ENCODE measurements at places on chromosomes 5 and 9.
A peak's percentile ranks its signal among the peaks of the same experiment; 100 is the strongest.

DNA sequence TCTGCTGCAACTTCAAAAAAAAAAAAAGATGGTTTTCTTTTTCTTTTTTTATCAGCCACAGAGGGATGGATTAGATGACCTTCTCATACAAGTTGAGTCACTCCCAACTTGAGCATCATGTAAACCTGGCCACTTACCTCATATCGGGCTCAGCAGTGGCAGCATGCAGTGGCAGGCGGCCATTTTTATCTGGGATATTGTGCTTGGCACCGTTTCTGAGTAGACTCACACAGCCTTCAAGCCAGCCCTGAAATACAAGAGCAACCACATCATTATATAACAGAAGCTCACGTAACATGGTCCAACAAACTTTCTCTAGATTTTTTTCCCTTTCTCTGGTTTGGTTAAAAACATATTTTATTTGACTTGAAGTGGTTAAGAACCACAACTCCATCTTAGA lies 62.6 kb downstream of the ANKRD55 start:
- no peak for DNase-seq

GRCh38 chr9:104864675-104865104 lies 63.3 kb downstream of the ABCA1 start:
- DNase-seq, result no peak

DNA sequence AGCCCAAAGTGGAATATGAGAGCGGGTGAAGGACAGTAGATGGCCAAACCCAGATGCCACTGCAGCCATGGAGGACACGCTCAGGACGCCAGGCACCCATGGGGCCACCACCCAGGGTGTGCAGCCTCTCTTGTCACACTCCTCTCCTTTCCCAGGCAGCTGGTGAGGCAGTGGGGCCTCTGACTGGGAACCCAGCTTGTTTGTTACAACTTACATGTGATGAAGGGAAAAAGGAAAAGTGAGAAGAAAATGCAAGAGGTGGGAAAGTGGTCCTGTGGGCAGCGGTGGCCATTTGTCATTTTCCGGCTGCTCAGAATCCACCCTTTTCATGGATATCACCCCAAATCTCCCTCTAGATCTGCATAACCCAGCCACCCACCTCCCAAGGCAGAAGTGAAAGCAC lies 62.7 kb upstream of the UNC5A start:
- no peak for DNase-seq

- DNase-seq, result no peak
These were observed 191.8 kb downstream of the MEF2C start for GRCh38 chr5:88691230-88691582.

- DNase-seq, result no peak
These were observed 713.9 kb downstream of the EFNA5 start for GRCh38 chr5:106956886-106957285.

DNA sequence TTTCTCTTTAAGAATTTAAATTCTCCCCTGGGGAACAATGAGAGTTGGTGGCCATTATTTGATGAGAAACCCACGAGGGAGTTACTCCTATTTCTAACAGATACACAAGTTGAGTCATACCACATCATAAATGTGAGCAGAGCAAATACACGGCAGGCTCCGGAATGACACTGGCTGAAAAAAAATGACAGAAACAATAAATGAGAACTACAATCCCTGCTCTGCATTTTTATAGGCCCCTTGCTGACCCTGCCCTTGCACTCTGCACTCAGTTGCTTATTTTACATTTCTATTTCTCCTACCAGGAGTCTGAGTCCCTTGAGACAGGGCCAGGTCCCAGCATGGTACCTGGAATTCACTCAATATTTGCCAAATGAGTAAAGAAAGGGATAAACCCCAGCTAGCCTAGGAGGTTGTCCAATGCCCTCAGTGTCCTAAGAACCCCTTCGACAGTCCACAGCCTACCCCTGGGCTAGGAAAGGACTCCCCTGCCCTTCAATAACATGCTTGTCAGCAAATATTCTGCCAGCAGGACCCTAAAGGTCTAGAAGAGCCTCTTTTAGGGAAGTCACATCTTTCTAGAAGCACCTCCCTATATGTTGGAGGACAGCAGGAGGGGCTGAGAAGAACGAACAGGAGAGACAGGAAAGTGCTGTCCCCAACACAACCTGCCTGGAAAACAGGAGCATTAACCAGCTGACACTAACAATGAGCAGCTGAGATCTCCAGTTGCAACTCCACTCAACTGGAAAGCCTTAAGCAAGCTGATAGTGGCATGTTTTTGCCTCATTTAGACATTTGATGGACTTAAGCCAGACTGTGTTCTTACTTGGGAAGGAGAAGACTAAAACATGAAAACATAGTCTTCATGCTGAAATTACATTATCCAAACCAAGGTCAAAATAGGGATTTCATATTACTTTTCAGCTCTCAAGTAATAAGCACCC lies 191.2 kb downstream of the ACTL7B start:
- DNase-seq, result no peak

DNA sequence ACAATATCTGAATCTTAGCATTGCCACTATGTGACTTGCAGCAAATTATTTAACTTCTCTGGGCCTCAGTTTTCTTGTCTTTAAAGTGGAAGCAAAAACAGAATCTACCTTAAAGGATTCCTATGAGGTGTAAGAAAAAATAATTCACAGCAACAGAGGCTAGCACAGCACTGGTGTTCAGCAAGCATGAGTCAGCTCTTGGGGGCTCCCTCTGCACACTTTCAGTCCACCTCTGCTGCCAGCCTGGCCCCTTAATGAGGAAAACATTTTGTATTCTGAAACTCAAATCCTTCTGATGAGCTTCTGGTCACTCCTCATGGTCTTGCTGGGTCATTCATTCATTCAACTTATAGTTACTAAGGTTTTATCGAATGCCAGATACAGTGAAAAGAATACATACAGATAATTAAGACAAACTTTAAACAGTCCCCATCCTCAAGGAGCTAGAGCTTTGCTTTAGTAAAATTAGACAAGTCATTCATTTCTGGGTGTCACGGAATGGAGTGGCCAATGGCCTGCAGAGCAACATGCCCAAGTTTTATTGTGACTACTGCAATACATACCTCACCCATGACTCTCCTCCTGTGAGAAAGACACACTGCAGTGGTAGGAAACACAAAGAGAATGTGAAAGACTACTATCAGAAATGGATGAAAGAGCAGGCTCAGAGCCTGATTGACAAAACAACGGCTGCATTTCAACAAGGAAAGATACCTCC lies 26.8 kb upstream of the IQGAP2 start:
- DNase-seq, result no peak

GRCh38 chr5:57804007-57804444 lies 321.4 kb upstream of the ACTBL2 start:
- DNase-seq, result peak; percentile 74

DNA sequence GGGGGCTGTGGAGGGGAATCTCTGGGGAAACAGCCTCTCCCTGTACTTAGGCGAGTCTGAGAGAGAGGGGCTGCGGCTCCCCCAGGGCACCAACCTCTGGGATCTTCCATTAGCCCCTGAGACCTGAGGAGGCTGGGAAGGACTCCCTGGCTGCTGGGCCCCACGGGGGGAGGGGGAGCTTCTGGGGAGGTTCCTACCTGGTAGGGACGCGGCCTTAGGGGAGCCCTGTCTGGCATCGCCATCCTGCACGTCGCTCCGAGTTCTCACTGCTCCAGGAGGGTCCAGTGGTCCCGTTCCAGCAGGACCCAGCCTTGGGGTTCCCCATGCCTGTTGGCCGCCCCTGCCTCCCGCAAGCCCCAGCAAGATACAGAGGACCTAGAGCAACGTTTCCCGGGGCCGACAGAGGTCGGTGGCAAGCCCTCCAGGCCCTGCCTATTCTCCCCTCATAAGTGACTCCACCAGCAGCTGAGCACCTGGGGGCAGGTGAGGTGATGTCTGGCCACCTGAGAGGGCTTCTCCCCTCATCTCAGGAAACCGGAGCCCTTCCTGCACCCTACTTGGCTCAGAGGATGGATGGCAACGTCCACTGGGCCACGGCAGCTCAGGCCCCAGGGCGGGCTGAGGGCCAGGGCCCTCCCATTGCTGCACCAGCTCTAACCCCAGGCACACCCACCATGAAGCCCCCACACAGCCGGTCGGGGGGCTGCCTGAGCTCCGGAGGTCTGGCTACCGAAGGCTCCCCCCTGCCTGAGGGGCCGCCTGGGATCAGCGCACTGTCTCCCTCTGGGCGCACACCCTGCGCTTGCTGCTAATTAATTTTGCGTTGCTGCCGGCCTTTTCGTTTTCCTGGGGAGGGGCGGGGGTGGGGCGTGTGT lies 22.5 kb downstream of the TPPP start:
- no peak for DNase-seq

GRCh38 chr9:112233769-112234168 lies 58.7 kb upstream of the SUSD1 start:
- peak; percentile 80 for DNase-seq

DNA sequence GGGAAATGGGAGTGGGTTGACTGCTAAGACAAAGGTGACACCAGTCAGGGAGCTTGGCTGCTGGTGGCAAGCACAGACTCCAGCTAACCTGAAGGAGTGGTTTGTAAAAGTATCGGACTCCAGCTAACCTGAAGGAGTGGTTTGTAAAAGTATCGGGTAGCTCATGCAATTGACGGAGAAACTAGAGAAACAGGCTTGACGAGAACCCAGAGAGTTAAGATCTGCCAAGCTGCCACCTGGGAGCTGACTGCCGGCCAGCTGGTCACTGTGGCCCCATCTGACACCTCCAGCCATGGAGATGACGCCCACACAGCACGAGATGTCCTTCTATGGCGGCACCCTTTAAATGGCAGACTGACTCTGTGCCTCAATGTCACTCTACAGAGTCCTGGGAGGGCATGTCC lies 28.3 kb upstream of the CRB2 start:
- DNase-seq, result peak; percentile 47

- no peak for DNase-seq
These were observed 64.2 kb upstream of the ITGA2 start for GRCh38 chr5:52925001-52925400.

DNA sequence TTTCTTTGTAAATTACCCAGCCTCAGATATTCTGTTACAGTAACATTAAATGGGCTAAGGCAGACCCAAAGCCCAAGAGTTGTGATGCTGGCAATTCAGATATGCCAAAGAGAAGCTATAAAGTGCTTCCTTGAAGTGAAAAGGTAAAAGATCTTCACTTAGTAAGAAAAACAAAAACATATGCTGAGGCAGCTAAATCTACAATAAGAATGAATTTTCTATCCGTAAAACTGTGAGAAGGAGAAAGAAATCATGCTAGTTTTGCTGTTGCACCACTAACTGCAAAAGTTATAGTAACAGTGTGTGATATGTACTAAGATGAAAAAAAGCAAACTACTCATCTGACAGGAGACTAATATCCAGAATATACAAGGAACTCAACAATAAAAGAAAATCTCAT lies 39.9 kb downstream of the FAM114A2 start:
- no peak for DNase-seq

DNA sequence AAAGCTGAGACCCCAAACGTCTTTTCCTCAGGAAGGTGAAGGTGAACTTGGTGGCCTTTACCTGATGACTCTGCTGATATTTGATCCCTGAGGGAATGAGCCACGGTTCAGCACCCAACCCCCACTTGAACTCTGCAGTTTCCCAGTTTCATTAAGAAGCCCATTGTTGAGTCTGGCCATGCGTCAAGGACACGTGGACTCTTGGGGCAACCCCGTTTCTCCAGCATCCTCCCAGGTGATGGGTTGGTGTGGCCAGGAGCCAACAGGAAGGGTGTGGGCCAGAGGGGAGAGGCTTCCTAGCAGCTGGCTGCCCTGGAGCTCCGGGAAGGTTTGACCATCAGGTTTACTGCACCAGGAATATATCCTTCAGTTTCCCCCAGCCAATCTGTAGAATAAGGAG lies 59.5 kb upstream of the GNE start:
- peak; percentile 94 for DNase-seq

GRCh38 chr5:52831786-52832511 lies 44.2 kb downstream of the ITGA1 start:
- peak; percentile 45 for DNase-seq

DNA sequence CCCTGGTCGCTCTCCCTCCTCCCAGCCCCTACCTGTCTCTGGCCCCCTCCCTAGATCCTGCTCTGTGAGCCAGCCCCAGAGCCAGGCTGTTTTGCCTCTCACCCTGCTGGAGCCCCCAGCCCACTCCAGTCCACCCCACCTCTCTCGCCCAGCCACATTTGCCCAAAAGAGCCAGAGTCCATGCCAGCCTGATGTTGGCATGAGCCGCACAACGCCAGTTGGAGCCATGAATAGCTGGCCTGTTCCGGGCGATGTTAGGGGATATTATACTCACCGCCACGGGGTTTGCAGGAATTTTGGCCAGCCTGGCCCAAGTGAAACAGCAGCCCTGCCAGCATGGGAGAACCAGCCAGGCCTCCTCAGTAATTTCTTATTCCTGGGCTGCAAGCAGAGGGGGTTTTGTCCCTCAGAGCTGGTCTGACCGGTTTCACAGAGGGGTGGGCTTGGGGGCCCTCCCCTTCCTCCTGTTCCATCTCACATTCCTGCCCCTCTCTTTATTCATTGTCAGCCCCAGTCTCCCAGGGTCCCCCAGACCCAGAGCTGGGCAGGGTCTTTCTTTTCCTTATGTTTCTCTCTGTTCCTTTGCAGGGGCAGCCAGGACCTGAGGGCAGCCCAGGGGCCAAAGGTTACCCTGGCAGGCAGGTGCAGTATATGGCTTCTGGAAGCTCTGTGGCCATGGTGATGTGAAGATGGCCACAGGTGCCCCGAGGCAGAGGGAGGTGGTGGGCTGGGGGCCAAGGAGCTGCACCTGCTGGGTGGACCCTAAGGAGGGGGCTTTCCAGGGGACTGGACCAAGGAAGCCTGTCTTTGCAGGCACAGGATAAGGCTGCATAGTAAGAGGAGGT lies 50.1 kb downstream of the COL27A1 start:
- no peak for DNase-seq

DNA sequence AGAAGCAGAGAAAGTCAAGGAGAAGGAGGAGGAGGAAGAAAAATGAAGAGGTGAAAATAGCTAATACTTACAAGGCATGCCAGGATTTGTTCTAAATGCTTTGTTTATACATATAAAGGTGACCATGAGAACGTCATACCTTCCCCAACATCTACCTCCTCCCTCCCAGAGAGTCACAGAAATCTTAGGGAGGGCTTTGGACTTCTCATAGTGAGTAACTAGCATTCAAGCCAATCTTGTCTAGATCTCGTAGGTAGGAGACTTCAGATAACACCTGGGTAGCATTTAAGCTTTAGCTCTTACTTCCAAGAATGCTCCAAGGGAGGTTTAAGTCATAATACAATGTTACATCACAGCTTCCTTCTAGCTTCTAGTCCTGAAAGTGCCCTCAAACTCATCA lies 36.5 kb upstream of the GPBP1 start:
- no peak for DNase-seq

GRCh38 chr9:37555786-37556185 lies 20.4 kb downstream of the FBXO10 start:
- no peak for DNase-seq

DNA sequence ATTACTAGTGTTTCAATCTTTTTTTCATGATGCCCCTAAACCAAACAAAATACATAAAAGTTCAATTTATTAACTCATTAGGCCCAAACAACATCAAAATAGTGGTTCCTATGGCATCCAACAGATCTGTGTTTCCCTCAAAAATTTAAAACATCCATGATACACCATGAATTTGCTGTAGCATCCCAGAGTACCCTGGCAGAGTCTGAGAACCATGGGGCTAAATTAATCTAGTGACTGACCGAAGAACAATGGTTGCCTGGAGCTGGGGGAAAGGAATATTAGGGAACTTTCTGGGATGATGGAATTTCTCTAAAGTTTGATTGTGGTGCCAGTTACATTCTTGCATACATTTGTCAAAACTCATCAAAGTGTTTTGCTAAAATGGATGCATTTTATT lies 79.5 kb upstream of the TRIO start:
- DNase-seq, result no peak

All from renal cortical epithelial cell (primary cell).